NB4 (cell line): ENCODE measurements at places on chromosomes 5 and 9.

DNA sequence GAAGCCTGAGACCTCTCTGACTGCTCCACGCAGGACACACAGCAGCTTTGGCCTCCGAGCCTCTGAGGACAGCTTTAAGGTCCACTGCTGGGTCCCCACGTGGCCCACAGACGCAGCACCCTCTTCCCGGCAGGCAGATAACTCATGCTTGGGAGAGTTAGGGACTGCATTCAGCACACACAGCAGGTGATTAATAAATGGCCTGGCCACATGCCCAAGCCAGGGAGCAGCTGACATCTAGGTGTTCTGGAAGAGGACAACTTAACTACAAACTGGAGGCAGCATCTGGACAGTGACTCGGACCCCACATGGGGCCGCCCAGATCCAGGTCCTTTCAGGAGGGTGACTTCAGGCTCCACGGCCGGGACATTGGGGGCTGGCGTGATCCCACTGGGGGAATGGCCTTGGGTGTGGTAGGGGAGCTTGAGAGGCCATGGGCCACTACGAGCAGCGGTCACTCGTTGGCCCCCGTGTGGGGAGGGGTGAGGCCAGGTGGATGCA is 11.3 kb downstream of the NINJ1 start:
- DNase-seq, result no peak

DNA sequence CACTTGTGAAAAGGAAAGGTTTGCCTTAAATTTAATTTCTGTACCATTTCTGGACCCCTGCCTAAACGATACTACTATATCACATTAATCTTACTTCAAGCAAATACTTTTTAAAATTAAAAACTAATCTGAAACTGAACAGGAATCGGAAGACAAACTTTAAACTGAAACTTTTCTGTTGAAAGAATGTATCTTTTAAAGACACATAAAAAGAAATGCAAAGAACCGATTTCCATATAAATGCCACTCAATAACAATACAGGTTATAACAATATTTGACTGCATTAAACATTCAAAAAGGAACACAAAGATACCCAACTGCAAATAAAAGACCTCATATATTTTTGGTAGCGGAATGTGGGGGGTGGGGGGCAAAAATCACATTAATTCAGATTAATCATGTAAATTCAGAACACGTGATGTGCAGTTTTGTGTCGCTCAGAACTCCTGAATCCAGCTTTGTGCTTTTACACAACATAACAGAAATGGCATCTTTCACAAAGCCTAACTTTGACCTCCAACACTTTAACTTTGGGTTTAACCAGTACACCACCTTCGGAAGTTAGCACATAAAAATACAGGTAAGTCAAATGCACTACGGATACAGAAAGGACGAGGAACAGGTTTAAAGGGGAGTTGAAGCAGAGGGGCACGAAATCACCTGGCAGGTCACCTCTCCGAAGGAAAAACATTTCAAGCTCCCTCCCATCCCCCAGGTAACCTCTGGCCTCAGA is 925 bp downstream of the LIFR start:
- DNase-seq, result no peak

DNA sequence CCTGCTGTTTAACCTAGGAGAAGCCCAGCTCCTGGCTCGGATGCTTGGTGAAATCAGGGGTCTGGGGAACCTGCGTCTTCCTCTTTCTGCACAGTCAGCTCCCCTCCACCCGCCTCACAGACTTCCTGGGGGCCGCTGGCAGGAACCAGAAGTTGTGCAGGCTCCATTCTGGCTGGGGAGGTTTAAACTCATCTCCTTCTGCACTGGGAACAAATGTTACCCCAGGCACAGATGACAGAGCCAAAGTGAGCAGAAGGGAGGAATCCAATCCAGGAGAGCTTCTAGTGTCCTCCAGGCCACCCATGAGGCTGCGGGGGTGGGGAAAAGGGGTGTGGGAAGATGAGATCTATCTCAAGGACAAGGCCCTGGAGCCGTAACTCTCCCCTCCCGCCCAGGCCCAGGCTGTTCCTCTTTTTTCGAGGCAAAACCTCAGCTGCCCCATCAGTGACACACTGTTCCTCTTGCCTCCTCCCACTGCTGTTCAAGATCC is 31.2 kb downstream of the KCNMB1 start:
- DNase-seq, result peak; percentile 94

- no peak for DNase-seq
Observed at GRCh38 chr5:72372923-72373322, 52.8 kb downstream of the PTCD2 start.

GRCh38 chr5:59473611-59474010 is 419.9 kb downstream of the PDE4D start:
- DNase-seq, result no peak

DNA sequence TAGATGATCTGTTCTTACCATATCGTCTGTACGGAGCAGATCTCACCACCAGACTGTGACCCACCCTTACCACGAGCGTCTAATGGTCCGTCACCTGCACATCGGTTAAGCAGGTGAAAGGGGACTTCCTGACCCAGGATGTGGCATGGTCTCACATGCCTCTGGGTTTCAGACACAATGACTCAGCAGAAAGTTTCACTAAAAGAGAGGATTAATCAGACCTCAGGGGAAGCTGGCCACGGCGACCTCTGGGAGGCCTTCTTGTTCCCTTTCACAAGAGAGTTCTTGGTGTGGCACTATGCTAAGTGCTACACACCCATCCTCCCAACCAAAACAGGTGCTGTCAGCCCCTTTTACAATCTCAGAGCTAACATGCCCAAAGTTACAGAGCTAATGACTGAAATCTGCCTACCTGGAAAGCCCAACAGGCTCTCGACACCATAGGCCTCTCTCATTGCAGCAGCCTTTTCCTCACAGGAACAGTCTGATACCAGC is 41.6 kb downstream of the ADAMTS12 start:
- DNase-seq, result peak; percentile 60

DNA sequence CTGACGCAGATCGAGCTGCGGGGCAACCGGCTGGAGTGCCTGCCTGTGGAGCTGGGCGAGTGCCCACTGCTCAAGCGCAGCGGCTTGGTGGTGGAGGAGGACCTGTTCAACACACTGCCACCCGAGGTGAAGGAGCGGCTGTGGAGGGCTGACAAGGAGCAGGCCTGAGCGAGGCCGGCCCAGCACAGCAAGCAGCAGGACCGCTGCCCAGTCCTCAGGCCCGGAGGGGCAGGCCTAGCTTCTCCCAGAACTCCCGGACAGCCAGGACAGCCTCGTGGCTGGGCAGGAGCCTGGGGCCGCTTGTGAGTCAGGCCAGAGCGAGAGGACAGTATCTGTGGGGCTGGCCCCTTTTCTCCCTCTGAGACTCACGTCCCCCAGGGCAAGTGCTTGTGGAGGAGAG is 4.6 kb upstream of the PHYHD1 start:
- DNase-seq, result no peak

DNA sequence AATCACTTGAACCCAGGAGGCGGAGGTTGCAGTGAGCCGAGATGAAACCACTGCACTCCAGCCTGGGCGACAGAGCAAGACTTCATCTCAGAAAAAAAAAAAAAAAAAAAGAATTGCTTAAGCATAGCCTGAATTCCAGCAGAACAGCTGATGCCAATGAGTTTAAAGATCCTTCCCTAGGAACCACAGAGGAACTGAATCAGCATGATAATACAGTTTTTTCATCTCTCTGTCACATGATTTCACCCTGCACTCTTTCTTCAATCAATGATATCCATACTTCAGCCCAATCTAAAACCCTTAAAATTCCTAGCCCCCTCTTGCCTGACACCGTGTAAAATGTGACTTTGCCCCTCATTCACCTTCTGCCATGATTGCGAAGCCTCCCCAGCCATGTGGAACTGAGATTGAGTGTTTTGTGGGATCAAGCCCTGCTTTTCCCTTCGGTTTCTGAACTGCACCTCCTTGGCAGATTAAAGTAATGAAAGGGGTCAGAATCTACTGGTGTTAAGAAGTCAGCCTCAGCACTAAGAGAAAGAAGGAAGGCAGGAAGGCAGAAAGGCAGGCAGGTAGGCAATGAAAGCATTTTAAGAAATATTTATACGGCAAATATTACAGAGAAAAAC is 20.9 kb upstream of the DMXL1 start:
- DNase-seq, result no peak

DNA sequence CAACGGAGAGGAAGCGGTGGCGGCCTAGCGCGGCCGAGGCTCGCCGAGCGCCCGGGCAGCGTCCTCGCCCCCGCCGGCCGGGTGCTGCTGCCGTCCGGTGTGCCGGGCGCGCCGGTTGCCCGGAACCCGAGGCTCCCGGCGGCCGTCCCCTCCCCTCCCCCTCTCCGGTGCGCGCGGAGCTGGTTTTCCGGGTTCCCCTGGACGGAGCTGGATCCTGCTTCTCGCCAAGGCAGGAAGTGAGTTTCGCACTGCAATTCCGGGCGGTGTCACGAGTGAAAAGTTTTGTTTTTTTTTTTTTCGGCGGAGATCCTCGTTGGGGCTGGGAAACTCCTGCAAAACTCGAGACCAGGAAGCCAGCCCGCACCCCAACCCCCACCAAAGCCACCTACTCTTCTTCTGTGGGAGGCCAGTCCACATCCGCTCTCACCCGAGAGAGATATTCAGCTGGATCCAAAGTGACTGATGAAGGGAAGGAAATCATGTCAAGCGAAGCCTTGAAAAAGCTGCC is at the start of gene ERBIN:
ERBIN (plus strand) TSS at position 300 of the 508 bp plus-strand sequence. CDS start 66,144 bp downstream, outside the sequence.
- DNase-seq, result peak; percentile 81

DNA sequence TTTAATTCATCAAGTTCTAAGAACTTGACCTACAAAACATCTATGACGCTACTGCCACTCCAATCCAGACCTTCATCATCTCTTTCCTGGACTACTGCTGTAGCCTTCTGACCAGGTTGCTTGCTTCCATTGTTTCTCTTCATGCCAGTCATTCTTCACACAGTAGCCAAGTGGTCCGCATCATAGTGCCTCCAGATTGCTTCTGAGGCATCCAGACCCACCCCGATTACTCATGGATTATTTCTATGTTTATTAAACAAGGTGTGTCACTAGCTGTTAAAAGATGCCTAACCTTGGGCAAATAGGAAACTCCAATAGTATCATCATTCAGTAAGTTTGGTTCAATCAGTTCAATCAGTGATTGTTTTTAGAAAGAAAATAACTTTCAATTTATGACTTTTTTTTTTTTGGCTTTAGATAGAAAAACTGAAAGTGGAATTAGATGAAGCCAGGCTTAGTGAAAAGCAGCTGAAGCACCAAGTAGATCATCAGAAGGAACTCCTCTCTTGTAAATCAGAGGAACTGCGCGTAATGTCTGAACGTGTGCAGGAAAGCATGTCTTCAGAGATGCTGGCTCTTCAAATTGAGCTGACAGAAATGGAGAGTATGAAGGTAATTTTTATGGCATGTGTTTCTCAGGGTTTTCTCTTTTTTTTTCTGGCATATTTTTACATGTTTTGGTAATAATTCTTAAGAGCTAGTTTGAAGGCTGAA is 9.5 kb downstream of the SPDL1 start:
- DNase-seq, result no peak
